ENCODE measurements at places on chromosomes 2 and 18. TPM values are rescaled to one million over a fixed set of nuclear protein-coding genes. Genes with fewer than 3 reads are reported as not detected.

Gene ALLC
- polyA plus RNA-seq, result not detected

Gene ADGRF3
- polyA plus RNA-seq, result 0.07 TPM

Gene GKN2
- polyA plus RNA-seq, result not detected

Gene TXNDC2
- polyA plus RNA-seq, result 0.09 TPM

Gene PARD6G
- 16.6 TPM for polyA plus RNA-seq

Gene OTOS
- polyA plus RNA-seq, result not detected

Gene NEB
- 0.01 TPM for polyA plus RNA-seq

Gene UPP2
- not detected for polyA plus RNA-seq

Gene ERCC3
- polyA plus RNA-seq, result 43.8 TPM

Gene LPIN2
- 6.4 TPM for polyA plus RNA-seq

Gene ZNF396
- 0.09 TPM for polyA plus RNA-seq

Gene NEURL3
- polyA plus RNA-seq, result not detected

Gene NUP35
- polyA plus RNA-seq, result 18.6 TPM

Gene AGAP1
- polyA plus RNA-seq, result 21.7 TPM

Gene PCARE
- 0.05 TPM for polyA plus RNA-seq

Gene TBR1
- polyA plus RNA-seq, result not detected

Gene BCL11A
- polyA plus RNA-seq, result 2.7 TPM

Gene SULT1C4
- polyA plus RNA-seq, result not detected

Gene NPHP1
- polyA plus RNA-seq, result 2.9 TPM

Gene FSIP2
- 0.29 TPM for polyA plus RNA-seq

Measured in mammary epithelial cell (primary cell).